Lung (tissue), 17 donors: ENCODE measurements at places on chromosomes 6 and 20. TPM values are rescaled to one million over a fixed set of nuclear protein-coding genes. Genes with fewer than 3 reads are reported as not detected.

DNA sequence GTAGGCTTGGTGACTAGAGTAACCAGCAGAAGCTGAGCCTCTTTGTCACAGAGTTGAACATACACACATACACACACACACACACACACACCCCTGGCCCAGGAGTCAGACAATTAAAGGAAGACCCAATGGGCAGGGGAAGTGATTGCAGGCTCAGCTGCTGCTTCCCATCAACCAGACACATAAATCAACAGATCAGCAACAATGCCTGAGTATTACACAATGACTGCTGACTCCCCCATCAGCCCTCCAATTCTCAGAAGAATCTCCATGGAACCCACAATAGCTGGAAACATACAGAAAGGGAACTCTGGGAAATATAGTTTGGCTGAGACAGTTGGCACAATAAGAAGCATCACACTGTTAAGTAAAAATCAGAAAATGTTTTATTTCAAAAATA is 270.4 kb upstream of the PLCB4 start:
- DNase-seq = peak; percentile 46

MYT1 gene
- 0.40 TPM for total RNA-seq

GRCh38 chr6:167824591-167825331 is 1.9 kb upstream of the AFDN start:
- DNase-seq = peak; percentile 36

DNA sequence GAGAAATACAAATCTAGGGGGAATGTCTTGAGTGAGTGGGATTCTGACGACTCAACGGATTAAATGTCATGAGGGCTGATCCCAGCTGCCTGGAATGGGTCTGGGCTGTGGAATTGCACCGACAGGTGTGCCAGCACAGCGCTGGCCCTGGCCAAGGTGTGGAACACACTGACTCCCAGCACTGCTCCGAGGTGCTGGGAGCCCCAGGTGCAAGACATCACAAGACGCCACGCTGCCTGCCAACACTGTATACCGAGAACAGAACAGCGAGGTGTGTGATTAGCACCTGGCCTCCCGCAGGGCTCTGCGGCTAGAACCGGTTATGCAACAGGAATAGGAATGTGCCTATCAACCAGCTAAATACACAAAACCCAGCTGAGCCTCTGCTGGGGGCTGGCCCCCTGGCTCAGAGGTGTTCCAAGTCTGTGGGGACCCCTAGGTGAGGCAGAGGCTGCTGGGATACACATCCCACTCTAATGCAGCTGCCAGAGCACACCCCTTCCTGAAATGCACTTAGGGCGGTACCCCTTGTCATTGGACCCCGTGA is 24.8 kb upstream of the APMAP start:
- DNase-seq = peak; percentile 81

- no peak for DNase-seq
Measured at GRCh38 chr6:29708432-29709179, 14.6 kb upstream of the HLA-F start.

DNA sequence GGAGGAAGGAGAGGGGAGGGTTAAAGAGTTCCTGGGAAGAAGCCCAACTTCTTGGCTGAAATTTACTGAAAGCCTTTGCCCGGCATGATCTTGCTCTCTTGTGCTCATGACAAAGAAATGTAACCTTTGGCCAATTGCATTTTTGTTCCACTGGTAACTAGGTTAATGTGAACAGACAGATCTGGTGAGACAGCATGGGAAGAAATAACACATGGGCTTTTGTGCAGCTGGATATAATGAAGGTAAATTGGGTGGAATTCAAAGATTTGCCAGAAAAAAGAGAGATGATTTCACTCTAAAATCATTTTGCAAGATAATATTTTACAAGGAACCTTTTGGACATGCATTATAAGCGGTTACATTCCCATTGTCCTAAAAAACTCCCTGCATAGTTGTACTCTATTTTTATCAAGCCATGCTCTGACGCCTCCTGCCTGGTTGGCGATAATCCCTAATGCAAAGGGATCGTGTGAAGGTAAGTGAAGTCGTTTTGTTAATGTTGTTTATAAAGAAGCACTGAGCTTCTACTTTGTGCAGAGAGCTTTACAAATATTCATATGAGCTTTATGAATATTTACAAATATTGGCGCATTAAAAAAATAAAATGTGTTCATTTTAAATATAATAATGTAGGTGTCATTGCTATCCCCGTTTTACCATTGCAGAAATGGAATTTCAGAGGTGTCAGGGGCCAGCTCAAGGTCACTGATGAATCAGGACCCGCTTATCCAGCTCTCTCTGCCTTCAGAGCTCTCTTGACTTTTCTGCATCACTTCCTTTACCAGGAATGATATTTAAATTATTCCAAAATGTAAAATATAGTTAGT is 161.3 kb upstream of the AGPAT4 start:
- peak; percentile 72 for DNase-seq

GUCA1A gene
- not detected for total RNA-seq

- DNase-seq = no peak
Measured at GRCh38 chr6:100962466-100962865, 81.3 kb upstream of the ASCC3 start.

- DNase-seq = no peak
Measured at GRCh38 chr6:44008821-44009370, 118.4 kb downstream of the MRPL14 start.
